CD4-positive, alpha-beta T cell treated with Interleukin-4 for 4 hours (primary cell): ENCODE measurements at places on chromosomes 7 and 10.

GRCh38 chr10:124142006-124142739, 48.8 kb upstream of the CHST15 start:
- no peak for DNase-seq

DNA sequence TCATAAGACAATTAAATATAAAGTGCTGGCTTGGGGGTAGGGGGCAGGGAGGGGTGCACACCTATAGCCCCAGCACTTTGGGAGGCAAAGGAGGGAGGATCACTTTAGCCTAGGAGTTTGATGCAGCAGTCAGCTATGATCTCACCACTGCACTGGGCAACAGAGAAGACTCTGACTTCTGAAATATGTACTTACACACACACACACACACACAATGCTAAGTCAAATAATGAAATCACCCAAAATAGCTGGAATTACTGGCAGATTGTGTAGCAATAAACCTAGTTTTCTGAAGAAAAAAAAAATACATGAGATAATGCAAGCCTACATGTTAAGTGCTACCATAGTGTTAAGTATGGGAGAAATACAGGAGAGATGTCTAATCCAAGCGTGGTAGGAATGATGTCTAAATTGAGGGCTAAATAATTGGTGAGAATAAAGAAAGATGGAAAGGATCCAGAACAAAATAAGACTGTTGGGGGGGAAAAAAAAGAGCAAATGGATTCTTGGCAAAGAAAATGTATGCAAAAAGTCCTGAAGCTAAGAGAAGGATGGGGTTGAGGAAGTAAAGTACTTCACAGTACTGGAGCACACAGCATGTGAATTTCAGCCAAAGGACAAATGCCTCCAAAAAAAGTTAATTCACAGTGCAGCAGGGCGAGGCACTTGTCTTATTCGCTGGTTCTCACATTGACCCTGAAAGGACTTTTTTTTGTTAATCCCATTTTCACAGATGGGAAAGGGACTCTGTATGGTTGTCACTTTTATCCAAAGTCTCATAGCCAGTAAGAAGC, 73.9 kb downstream of the IGF2BP3 start:
- no peak for DNase-seq

GRCh38 chr10:103858360-103858759, 3.0 kb upstream of the SH3PXD2A start:
- no peak for DNase-seq

DNA sequence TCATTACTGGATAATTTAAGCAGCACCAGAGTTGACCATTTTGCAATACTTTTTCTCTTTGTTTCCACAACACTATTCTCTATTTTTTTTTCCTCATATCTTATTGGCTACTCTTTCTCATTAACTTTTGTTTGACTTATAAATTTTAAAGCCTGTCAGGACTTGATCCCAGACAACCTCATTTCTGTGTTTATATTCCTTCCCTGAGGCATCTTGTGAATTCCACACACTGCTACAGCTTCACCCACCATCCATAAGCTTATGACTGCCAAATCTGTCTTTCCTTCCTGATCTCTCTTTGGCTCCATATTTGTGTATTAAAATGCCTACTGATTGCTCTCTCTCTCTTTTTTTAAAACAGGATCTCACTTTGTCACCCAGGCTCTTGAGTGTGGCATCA, 124.6 kb upstream of the MBL2 start:
- DNase-seq, result no peak

- DNase-seq, result no peak
Observed at GRCh38 chr10:21820952-21821351, 182.6 kb downstream of the DNAJC1 start.
